Chondrocyte (in vitro differentiated cells): ENCODE measurements at places on chromosomes 16 and 17. TPM values are rescaled to one million over a fixed set of nuclear protein-coding genes. Genes with fewer than 3 reads are reported as not detected.
A peak's percentile ranks its signal among the peaks of the same experiment; 100 is the strongest.

SLC5A10 gene
- total RNA-seq: not detected in 3 replicates

PRRT2 gene
- 5.2 to 9.1 TPM (median 6.1 TPM) in 3 replicates for total RNA-seq

TPPP3 gene
- 2.7 to 3.6 TPM (median 3.3 TPM) in 3 replicates for total RNA-seq

PRSS22 gene
- total RNA-seq: not detected in 3 replicates

JPH3 gene
- total RNA-seq: 1.1 to 1.9 TPM (median 1.2 TPM) in 3 replicates

- H3K36me3 ChIP-seq: peaks cover 2% of the 10 kb centered on the region
- H3K27ac ChIP-seq: no peak overlapping the region
- no peaks in the 10 kb centered on the region for H3K27me3 ChIP-seq
- H3K4me1 ChIP-seq: peaks cover 33% of the 10 kb centered on the region
- no peak for DNase-seq
These were observed 5.0 kb downstream of the JUP start for GRCh38 chr17:41781404-41782110.

- peaks cover 10% of the 10 kb centered on the region for H3K36me3 ChIP-seq
- no peaks in the 10 kb centered on the region for H3K27me3 ChIP-seq
- no peak for DNase-seq
- H3K27ac ChIP-seq: no peak overlapping the region
- H3K4me1 ChIP-seq: peaks cover 14% of the 10 kb centered on the region
These were observed 197.6 kb downstream of the NTN1 start for GRCh38 chr17:9218911-9219310.

DNA sequence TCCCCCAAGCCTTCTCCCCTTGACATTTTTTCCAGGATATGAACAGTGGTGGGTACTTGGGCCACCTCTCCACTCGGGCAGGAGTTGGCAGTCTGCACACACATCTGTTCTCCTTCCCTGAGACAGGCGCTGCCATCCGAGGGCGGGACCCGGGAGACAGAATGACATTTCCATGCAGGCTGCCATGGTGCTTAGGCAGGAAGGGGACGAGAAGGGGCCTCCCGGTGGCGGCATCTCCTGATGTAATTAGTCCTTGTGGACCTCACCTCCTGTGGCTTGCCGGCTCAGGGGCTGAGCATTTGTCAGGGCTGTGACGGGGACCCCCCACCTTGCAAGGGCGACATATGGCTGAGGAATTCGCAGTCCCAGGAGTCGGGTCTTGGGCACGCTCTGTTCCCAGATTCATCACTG, 197.2 kb downstream of the FOXL1 start:
- H3K36me3 ChIP-seq: no peaks in the 10 kb centered on the region
- H3K27ac ChIP-seq: no peak overlapping the region
- H3K4me1 ChIP-seq: peaks cover 26% of the 10 kb centered on the region
- H3K27me3 ChIP-seq: peaks cover 3% of the 10 kb centered on the region
- H3K4me3 ChIP-seq: no peak overlapping the region

GRCh38 chr17:10041916-10042588, 137.0 kb upstream of the RCVRN start:
- no peak overlapping the region for H3K27ac ChIP-seq
- peaks cover 2% of the 10 kb centered on the region for H3K27me3 ChIP-seq
- no peak for DNase-seq
- no peaks in the 10 kb centered on the region for H3K36me3 ChIP-seq
- H3K4me1 ChIP-seq: no peaks in the 10 kb centered on the region

- no peak for DNase-seq
- H3K27me3 ChIP-seq: peaks cover 5% of the 10 kb centered on the region
- no peak overlapping the region for H3K4me3 ChIP-seq
- peaks cover 19% of the 10 kb centered on the region for H3K4me1 ChIP-seq
These were observed 54.6 kb downstream of the ABCC12 start for GRCh38 chr16:48101069-48101674.

DNA sequence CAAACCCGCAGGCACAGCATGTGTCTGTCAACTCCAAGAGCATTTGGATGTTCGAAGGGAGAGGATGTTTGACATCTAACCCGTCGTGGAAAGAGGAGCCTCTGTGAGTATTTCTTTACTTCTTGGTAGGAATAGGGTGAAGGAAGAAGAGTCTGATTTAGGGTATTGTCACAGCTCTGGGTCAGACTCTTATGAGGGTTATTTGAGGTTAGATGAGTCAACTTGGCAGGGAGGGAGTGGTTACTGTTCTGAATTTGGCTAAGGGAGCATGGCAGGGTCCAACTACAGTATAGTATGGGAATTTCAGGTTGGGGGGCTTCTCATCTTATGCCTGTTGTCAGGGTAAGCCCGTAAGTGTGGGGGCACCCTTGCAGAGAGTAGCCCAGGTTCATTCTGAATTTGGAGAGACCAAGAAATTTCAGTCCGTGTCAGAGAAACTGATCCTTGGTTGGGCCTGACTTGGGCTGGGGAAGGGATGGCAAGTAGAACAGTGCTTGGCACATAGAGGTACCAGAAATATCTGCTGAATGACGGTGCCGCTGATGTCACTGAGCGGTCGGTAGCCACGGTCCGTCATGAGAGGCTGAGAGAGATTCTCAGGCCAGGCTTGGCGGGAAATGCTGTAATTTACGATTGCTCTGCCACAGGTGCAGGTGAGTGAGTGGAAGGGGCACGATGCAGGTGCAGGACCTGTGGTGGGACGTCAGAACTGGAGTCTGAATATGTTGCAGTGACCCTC, 43.2 kb downstream of the MYH3 start:
- peaks cover 21% of the 10 kb centered on the region for H3K4me1 ChIP-seq
- H3K27me3 ChIP-seq: peaks cover 2% of the 10 kb centered on the region
- H3K36me3 ChIP-seq: no peaks in the 10 kb centered on the region
- peak overlapping the region; percentile 92 for H3K27ac ChIP-seq

DNA sequence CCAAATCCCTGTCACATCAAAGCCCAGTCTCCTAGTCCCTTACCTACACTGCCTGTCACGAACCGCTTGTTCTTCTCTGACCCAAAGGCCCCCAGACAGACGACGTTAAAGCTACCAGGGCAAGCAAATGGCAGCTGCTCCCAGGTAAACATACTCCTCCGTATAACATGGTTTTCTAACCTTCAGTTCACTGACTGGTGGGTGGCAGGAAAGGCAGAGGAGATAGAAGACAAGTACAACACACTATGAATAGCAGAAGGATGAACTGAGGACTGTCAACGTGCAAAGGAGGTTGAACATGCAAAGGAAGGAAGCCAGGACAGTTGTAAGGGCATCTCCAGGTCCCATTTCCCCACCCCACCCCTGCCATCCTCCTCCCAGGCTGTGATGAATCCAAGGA, 449.8 kb downstream of the SHISA9 start:
- no peak for DNase-seq
- peaks cover 2% of the 10 kb centered on the region for H3K27me3 ChIP-seq
- H3K4me1 ChIP-seq: no peaks in the 10 kb centered on the region
- H3K4me3 ChIP-seq: no peak overlapping the region
- H3K27ac ChIP-seq: no peak overlapping the region
- H3K36me3 ChIP-seq: no peaks in the 10 kb centered on the region

DNA sequence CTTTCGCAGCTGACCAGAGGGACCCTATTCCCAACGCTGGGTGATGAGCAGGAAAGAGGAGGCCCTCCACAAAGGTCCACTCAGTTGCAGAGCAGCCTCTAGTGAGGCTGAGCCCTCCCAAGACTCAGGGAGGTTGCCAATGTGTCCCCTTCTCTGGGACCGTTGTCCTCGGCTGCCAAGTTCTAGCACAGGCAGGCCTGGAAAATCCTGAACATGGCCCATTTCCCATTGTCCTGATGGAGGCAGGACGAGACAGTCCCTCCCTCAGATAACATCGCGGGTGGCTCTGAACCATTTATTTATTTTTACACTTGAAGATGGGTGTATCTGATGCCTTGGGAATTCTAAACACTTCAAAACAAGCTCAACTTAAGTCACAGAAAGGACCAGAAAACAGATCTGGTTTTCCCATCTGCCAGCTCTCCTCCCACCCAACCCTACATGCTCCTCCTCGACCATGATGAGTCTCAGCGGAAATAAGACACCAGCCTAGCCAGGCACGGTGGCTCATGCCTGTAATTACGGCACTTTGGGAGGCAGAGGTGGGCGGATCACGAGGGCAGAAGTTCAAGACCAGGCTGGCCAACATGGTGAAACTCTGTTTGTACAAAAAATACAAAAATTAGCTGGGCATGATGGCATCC, 12.8 kb downstream of the CDIP1 start:
- no peak overlapping the region for H3K4me3 ChIP-seq
- no peak overlapping the region for H3K27ac ChIP-seq
- peaks cover 31% of the 10 kb centered on the region for H3K4me1 ChIP-seq
- no peak for DNase-seq
- H3K27me3 ChIP-seq: no peaks in the 10 kb centered on the region

DNA sequence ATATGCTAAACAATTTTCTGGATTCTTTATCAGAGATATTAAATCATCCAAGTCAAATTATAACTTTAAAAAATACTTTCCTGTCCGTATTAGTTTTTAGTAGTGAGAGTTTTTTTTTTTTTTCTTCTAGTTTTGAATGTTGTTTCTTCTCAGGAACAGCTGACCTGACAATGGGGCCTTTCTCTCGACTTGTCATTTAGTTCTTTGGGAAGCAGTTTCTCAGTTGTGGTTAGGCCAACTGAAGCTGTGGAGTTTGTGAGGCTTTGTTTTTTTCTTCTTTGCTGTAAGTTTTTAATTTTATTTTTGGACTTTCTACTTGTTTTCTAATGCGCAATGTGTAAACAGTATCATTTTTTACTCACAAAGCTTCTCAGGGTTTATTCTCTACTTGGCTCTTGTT, 140.8 kb downstream of the FTO start:
- H3K4me1 ChIP-seq: peaks cover 12% of the 10 kb centered on the region
- no peak overlapping the region for H3K4me3 ChIP-seq

- no peak overlapping the region for H3K4me3 ChIP-seq
- DNase-seq: no peak
- H3K4me1 ChIP-seq: peaks cover 3% of the 10 kb centered on the region
These were observed 66.5 kb upstream of the PSMD7 start for GRCh38 chr16:74230126-74230525.

DNA sequence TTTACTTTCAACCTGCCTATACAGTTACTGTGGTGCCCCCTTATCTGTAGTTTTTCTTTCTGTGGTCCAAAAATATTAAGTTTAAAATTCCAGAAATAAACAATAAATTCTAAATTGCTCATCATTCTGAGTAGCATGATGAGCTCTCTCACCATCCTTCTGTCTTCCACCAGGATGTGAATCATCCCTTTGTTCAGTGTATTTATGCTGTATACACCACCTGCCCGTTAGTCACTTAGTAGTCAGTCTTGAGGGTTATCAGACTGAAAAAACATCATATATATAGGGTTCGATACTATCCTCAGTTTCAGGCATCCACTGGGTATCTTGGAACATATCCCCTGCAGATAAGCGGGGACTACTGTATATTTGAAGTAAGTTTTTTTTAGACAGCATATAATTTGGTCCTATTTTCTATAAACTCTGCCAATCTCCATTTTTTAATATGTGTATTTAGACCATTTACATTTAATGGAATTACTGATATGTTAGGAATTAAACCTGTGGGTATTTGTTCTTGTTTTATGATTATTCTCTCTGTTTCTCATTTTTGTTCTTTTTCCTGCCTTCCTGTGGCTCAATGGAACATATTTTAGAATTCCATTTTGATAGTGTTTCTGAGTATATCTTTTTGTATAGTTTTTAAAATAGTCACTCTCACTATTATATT, 31.0 kb downstream of the TBX21 start:
- peaks cover 26% of the 10 kb centered on the region for H3K27me3 ChIP-seq
- H3K4me3 ChIP-seq: no peak overlapping the region
- H3K4me1 ChIP-seq: no peaks in the 10 kb centered on the region
- DNase-seq: no peak
- no peak overlapping the region for H3K27ac ChIP-seq

GRCh38 chr17:63447471-63448009, 1.4 kb upstream of the CYB561 start:
- H3K4me3 ChIP-seq: peak overlapping the region; percentile 22
- H3K4me1 ChIP-seq: peaks cover 7% of the 10 kb centered on the region
- DNase-seq: no peak
- no peak overlapping the region for H3K27ac ChIP-seq

GRCh38 chr16:48394355-48394703, 9.1 kb upstream of the SIAH1 start:
- DNase-seq: no peak

- H3K36me3 ChIP-seq: peaks cover 3% of the 10 kb centered on the region
- H3K27me3 ChIP-seq: no peaks in the 10 kb centered on the region
- H3K4me3 ChIP-seq: peak overlapping the region; percentile 47
- H3K27ac ChIP-seq: peak overlapping the region; percentile 80
These were observed 2.6 kb downstream of the RIPOR1 start for GRCh38 chr16:67531247-67531646.

DNA sequence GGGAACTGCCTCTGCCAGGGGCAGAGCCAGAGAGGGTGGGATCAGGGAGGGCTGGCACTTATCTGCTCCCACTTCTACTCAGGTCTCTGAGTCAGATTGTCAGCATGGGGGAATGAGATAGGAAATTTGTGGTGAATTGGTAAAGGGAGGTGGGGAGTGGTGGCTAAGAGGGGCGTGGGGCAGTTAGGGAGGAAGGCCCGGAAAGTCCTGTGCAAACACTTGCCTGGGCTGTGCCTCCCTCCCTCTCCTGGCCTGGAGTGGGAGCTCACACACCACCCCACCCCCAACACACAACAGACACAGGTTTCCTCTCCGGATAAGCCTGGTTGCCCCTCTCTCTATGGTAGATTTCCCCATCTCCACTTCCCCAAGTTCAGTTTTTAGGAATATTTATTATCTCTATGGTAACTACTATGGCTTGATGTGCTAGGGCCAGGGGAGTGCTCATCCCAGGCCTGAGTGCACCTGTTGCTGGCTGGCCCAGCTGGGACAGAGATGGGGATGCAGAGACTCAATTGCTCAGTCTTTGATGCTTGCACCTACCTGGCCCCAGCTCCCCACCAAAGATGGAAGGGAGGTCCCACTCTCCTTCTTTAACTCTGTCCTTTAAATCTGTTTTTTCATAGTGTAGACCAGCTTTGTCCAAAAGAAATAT, 2.7 kb downstream of the SPNS2 start:
- H3K4me1 ChIP-seq: peaks cover 14% of the 10 kb centered on the region
- H3K27me3 ChIP-seq: peaks cover 44% of the 10 kb centered on the region
- no peak overlapping the region for H3K27ac ChIP-seq
- no peak for DNase-seq
- H3K4me3 ChIP-seq: no peak overlapping the region

GRCh38 chr16:27611340-27611739, 61.4 kb downstream of the KATNIP start:
- no peak for DNase-seq
- H3K4me1 ChIP-seq: no peaks in the 10 kb centered on the region
- H3K27me3 ChIP-seq: no peaks in the 10 kb centered on the region
- no peak overlapping the region for H3K27ac ChIP-seq
- H3K4me3 ChIP-seq: no peak overlapping the region
